ENCODE measurements at places on chromosomes 5 and 9.

GRCh38 chr9:99807276-99807852, 14.3 kb upstream of the NR4A3 start:
- peak; percentile 62 for DNase-seq

DNA sequence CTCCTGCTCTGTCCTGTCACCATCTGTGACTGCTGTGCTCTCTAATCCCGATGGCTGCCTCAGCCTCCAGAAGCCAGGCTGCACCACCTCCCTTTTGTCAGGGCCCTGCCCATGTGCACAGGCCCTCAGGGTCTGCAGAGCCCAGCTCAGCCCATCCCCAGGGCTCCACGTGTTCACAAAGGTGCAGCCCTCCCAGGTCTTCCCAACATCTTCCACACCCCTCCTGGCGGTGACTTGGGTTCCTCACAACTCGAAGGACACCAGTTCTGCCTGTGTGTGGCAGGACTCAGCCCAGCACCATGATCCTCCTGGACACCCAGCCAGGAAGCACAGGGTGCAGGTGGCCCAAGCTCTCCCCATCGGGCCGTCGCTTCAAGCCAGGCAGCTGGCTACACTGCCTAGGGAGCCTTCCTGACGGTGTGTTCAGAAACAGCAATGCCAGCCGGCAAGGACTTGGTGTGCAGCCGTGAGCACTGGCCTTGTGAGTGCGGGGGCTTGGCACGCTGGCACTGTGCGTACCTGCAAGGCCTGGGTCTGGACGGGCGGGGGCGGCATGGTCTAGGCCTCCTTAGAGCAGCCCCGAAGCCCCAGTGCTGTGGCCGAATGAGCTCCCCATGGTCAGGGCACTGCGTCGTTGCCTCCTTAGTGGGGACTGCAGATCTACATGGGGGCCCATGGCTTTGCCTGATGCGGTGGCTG, 96.1 kb downstream of the MRPL36 start:
- no peak for DNase-seq

- no peak for DNase-seq
Measured at GRCh38 chr5:1139331-1140170, 27.7 kb upstream of the SLC12A7 start.

- no peak for DNase-seq
Measured at GRCh38 chr5:40973364-40974004, 64.2 kb downstream of the C7 start.

- no peak for DNase-seq
Measured at GRCh38 chr5:129858131-129858675, 46.1 kb upstream of the CHSY3 start.

GRCh38 chr5:169333518-169333917, 32.6 kb upstream of the SLIT3 start:
- DNase-seq = no peak

DNA sequence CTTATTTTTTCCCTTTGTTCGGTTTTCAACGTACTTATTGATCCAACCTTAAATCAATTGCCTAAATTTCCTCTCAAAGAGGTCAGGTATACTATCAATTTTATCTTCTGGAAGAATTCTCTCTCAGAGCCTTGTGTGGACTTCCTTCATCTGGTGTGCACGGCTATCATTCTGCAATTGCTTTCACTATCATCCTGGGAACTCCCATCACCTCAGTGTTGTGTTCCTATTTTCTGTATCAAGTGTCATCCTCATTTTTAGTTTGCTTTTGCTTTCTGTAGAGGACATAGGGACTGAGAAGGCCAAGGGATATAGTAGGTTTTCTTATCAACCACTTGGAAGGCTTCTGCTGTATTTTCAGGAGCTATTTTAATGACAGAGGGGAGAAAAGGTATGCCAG, 11.3 kb downstream of the STOM start:
- DNase-seq = no peak

DNA sequence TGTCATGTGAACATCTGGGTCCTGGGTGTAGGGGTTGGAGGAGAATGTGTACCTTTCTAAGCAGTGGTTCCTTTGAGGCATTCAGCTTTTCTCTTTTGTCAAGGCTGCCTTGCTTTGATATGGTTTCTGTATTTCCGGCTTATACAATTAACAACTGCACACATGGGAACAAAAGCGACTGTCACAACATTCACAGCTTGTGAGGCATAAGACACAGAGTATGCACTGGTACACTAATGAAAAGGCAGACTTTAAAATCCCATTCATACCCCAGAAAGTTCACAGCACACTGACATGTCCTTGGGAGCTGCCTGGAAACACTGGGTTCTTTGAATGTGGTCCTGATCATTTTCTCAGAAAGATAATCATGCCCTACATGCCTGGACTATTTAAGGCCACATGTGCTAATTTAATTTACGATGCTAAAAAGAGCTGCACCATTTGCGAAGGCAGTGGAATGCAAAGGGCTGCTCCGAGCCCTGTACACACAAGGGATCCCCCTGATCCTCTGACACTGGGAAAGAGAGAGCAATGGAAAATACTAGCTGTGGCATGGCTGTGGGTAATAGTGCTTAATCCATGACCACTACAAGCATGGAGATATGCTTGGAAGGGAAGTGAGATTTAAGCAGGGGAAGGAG, 131.8 kb downstream of the EFNA5 start:
- no peak for DNase-seq

- peak; percentile 41 for DNase-seq
Measured at GRCh38 chr9:136122425-136123383, 4.0 kb upstream of the TMEM250 start.

- DNase-seq = no peak
Measured at GRCh38 chr5:16431490-16431889, 34.1 kb downstream of the ZNF622 start.

DNA sequence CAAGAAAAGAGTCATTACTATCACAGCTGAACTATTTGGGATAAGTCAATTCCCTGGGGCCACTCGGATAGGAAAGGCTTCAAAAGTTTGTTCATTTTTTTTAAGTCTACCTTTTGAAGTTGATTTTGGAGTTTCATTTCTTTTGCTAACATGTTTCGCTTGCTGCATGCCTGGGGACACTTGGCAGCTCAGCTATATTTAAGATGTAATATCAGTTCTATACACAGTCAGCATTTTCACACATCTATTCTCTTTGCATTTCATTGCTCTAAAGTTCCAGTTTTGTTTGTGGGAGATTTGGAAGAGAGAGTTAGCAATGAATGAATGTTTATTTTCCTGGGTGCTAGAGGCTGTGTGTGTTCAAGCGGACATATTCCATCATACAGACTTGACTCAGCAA, 445.2 kb upstream of the GRAMD2B start:
- DNase-seq = no peak

Measured in fibroblast of skin of right quadriceps (primary cell).